Aorta (tissue), 5 donors: ENCODE measurements at places on chromosomes 3 and 15. TPM values are rescaled to one million over a fixed set of nuclear protein-coding genes. Genes with fewer than 3 reads are reported as not detected.

GRCh38 chr3:55893045-55893664 is 406.0 kb upstream of the WNT5A start:
- no peak overlapping the region for H3K4me3 ChIP-seq
- H3K4me1 ChIP-seq = no peaks in the 10 kb centered on the region
- H3K36me3 ChIP-seq = no peaks in the 10 kb centered on the region
- H3K27ac ChIP-seq = no peak overlapping the region
- no peaks in the 10 kb centered on the region for H3K27me3 ChIP-seq

DNA sequence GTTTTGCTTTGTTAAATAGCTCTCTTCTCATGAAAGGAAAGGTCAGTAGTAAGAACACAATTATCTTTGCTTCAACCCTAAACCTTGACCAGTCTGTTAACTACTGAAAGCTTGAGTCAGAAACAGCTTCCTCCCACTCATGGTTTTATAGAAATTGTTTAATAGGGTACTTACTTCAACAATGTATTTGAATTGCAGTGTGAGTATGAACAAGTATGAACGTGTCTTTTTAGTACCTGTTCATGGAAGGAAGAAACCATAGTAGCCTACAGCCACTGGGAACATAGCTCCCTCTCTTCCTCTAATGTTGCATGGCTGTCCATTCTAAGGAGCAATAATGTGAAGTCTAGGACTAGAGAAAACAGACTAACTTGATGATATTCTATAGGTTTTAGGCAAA is 311.0 kb downstream of the MCTP2 start:
- no peak overlapping the region for H3K27ac ChIP-seq
- H3K4me1 ChIP-seq = no peaks in the 10 kb centered on the region
- H3K4me3 ChIP-seq = no peak overlapping the region
- H3K27me3 ChIP-seq = no peaks in the 10 kb centered on the region

LDHAL6B gene
- total RNA-seq = not detected

GRCh38 chr3:95044101-95044500 is 981.2 kb downstream of the NSUN3 start:
- DNase-seq = no peak
- no peaks in the 10 kb centered on the region for H3K36me3 ChIP-seq
- H3K4me1 ChIP-seq = no peaks in the 10 kb centered on the region
- no peaks in the 10 kb centered on the region for H3K27me3 ChIP-seq

DNA sequence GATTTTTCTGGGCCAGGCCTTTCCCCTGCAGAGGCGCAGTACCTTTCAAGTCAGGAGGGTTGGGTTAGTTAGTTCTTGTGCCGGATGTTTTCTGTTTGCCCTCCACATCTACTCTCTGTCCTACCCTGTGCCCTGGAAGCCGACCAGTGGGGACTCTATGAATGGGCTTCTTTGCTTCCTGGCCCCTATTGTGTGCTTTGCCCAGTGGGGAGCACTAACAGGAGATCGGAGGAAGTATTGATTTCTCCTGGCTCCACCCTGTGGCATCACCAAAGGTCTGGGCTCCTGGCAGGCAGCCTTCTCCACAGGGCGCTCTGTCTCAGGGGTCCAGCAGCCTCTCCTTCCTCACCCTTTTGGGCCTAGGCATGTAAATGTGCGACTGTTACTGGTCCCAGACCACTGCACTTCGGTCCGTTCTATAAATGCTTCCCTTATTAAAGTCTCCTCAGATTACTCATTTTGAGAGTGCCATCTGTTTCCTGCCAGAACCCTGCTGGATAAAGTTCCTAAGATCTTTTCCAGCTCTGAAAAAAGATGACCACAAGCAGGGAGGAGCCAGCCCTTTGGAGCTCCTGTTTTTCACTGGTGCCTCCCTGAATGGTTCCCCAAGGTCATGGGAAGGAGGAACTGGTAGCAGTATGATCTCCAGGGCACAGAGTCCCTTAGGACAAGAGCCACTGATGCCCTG is 44.5 kb downstream of the CTDSPL start:
- H3K4me3 ChIP-seq = no peak overlapping the region
- no peaks in the 10 kb centered on the region for H3K27me3 ChIP-seq
- H3K36me3 ChIP-seq = no peaks in the 10 kb centered on the region
- H3K4me1 ChIP-seq = peaks cover 19% of the 10 kb centered on the region
- no peak for DNase-seq
